ENCODE measurements at places on chromosomes 7 and 10.

- DNase-seq, result no peak
These were observed 107.3 kb upstream of the EFCAB10 start for GRCh38 chr7:105688617-105689016.

DNA sequence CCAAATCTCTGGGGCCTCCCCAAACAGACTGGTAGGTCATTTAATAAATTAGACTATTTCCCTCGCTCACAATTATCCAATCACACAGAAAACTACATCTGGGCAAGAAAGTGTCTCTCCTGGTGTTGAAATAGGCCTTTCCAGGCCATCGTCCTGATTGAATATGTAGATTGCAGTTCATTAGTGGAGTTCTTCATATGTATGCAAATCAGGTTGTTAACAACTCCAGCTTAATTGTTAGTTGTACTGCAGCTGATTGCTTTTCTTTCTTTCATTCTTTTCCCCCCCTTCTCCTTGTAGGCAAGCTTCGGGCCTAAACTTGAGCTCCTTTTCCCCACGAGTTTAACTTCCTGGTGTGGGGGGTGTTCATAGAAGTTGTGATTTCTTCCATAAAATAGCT, 359.1 kb upstream of the GALNT17 start:
- no peak for DNase-seq

DNA sequence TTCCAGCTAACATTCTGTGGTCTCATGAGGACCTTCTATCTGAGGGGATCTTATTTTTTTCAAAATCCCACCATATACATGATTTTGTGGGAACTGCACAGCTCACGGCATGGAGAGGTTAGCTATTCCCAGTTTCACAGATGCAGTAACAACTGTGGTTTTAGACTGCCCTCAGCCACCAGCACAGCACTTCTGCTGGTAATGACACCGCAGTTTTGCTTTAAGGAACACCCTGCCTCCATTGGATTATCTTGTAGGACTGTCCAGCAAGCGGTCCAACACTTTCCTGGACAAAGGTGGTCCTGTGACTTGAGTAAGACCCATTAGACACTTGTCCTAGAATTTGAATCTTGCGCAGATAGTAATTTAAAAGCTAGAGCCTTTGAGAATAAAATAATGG, 65.3 kb upstream of the SMNDC1 start:
- DNase-seq, result no peak

- no peak for DNase-seq
These were observed 133.4 kb downstream of the EVX1 start for GRCh38 chr7:27375958-27376357.

DNA sequence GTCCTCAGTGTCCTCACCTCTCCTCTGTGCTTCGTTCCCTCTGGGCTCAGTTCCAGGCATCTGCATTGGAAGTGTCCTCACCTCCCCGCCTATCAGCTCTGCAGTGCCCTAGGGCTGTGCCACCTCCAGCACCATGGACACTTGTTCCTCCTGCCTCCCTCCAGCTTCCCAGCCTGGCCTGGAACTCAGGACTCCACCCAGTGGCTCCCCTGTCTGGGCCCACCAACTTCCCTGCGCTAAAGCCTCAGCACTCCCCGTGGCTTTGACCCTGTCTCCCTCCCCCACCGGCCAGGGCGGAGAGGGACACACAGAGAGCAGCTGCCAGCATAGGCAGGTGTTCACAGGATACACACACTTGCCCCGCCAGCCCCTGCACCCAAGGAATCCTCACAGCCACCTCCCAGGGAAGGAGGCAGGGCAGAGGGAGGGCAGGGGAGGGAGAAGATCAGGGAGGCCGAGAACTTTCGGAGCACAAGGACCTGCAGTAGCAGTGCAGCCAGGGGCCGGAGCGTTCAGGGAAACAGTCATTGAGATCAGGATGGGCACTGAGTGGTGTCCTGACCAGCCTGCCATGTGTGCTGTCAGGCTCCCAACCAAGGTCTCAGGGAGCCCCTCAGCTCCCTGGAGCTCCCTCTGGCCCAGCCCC, 31.3 kb downstream of the ANXA8 start:
- no peak for DNase-seq

- DNase-seq, result no peak
These were observed 1.7 kb upstream of the LFNG start for GRCh38 chr7:2517678-2518507.

- DNase-seq, result no peak
These were observed 452.3 kb upstream of the GALNT17 start for GRCh38 chr7:70679661-70680060.

DNA sequence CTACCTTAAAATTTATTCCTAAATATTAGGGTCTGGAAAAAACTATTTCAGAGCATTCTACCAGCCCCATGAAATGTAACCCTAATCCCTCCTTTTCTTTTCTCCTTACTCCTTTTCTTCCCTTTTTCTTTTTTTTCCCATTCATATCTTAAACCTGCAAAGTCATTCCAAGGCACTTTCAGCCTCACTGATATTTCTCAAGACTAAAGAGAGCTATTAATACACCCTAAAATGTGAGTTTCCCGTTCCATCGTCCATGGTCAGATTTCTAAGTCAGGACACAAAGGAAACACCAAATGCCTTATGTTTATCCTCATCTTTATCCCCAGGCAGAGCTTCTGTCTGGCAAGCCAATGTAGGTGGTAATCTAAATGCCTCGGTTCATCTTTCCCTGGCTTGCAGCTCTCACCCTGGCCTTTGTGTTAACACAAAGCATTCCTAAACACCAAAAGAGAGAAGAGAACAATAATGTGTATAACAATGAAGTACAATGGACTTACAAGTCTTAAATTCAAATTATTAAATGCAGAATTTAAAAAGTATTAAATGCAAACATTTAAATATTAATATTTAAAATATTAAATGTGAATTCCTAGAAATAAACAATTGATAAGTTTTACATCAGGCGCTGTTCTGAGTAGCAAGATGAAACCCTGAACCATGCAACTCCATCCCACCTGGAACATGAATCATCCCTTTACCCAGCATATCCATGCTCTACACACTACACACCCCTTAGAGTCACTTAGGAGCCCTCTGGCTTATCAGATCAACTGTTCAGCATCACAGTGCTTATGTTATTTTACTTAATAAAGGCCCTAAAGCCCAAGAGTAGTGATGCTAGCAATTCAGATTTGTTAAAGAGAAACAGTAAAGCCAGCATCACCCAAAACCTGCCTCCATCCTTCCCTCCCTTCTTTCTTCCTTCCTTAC, 26.8 kb downstream of the MICU1 start:
- DNase-seq, result no peak

DNA sequence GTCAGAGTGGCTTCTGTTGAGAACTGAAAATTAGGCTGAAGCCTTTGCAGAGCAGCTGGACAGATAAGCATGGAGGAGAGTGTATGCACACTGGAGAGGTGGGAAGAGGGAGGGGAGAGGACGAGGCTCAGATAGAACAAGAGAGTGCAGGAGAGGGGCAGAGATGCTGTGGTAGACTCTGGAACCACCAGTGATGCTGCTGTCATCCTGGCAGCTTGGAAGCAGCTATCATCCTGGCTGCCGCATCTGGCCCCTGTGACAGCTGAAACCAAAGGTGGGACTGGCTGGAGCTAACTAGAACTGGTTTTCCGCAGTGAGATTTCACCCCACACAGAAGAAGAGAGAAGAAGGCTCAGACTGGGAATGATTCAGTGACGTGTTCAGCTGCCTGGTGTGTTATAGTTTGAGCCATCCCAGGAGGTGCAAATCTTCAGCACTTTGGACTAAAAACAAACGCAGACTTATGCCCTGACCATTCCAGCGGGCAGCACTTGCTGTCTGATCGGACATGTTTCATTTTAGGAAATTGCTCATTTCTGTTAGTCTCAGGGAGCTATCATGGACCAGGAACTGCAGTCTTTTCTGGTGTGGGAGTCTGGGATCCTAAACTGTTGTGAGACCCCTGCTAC, 38.4 kb downstream of the EEPD1 start:
- DNase-seq, result no peak

DNA sequence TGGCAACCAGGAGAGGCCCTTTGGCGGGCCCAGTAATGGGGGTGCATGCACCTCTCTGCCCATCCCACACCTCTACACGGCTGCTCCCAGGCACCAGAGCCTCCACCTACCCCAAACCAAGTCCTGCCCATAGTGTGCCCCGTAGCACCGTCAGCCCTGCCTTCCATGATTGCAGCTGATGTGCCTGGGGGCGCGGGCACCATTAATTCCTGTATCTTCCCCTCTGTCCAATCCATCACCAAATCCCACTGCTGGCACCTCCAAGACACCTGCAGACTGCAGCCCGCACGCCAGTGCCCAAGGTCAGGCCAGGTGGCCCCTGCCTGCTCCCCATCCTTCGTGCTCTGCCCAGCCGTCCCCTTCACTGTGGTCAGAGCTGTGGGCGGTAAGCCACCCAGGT, 533.0 kb downstream of the PTPRN2 start:
- no peak for DNase-seq

DNA sequence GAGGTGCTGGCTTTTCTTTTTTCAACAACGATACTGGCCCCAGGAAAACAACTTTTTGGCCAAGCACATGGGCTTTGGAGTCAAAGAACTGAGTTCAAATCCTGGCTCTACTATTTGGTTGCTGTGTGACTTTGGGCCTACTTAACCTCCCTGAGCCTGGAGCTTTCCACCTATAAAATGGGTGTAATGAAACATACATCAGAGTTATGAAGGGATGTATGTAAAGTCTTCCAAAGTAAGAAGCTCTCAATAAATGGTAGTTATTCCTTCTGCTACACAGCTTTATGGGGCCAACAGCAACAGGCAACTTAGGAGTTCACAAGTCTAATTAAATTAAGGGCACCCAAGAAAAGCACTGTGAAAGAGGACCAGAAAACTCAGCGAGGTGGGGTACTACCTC, 33.0 kb downstream of the ZNF777 start:
- no peak for DNase-seq
